ENCODE measurements at places on chromosomes 1 and 21.
A peak's percentile ranks its signal among the peaks of the same experiment; 100 is the strongest.

DNA sequence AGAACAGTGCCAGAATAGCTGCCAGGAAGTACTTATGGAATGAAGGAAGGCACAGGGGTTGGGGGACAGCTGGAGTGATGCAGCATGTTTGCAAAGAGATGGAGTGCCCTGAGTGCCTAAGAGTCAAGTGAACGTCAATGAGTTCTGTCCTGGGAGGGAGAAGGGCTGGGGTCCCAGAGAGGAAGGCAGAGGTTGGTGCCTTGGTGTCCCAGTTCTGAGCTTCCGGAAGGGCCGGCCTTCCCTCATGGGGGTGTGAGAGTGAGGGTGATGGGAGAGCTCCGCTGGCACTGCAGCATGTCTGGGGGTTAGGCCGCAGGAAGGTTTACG, 17.6 kb downstream of the NES start:
- no peak for DNase-seq

GRCh38 chr1:248918131-248918530, 12.1 kb downstream of the PGBD2 start:
- DNase-seq = no peak

GRCh38 chr21:46600305-46600704, 4.6 kb downstream of the S100B start:
- no peak for DNase-seq

DNA sequence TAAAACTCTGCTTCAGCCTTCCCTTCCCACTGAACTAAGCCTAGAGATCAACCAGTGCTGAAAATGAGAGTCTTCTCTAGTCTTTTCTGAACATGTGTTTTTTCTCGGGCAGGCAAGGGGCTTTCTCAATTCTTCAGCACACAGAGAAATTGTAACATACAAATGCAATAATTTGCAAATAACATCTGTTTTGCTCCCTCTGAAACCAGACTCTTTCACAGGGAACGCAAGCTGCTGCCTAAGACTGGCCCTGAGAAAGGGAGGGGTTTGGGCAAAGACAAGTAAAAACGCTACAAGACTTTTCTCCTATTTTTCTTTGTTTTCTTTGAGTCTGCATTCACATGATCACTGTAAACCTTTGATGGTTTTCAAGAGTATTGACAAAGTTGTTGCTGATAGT, 39.6 kb upstream of the VN1R5 start:
- peak; percentile 2 for DNase-seq

- DNase-seq = no peak
Observed at GRCh38 chr1:41010345-41010744, 11.2 kb downstream of the SLFNL1 start.

- peak; percentile 43 for DNase-seq
Observed at GRCh38 chr1:27832762-27833161, 2.2 kb downstream of the PPP1R8 start.

DNA sequence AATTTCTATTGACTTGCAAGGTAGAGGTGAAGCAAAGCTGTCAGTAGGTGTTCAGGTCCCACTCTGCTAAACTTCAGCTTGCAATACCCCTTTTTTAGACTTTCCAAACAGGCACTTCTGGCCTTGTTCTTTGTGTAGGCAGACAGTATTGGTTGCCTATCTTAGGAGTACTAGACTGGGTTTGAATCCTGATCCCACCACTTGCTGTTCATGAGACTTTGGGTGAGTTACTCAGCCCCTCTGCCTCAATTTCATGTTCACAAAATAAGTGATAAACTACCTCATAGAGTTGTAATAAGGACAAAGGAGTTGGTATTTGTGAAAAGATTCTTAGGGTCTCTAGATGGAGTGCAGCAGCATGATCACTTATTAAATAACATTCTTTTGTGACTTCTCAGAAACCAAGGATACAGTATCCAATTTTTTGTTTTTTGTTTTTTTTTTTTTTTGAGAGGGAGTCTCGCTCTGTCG, 5.2 kb downstream of the RCC1 start:
- DNase-seq = peak; percentile 12

GRCh38 chr1:74650561-74650960, 23.0 kb downstream of the ERICH3 start:
- DNase-seq = peak; percentile 17

- no peak for DNase-seq
Observed at GRCh38 chr1:245645406-245645805, 490.6 kb downstream of the KIF26B start.

GRCh38 chr1:17770983-17771382, 15.8 kb downstream of the ACTL8 start:
- DNase-seq = no peak

- no peak for DNase-seq
Observed at GRCh38 chr1:114745291-114745690, 12.5 kb downstream of the CSDE1 start.

GRCh38 chr1:247448107-247448791, 9.7 kb downstream of the OR2B11 start:
- peak; percentile 69 for DNase-seq

GRCh38 chr1:18973446-18973955, 17.0 kb upstream of the IFFO2 start:
- DNase-seq = no peak

DNA sequence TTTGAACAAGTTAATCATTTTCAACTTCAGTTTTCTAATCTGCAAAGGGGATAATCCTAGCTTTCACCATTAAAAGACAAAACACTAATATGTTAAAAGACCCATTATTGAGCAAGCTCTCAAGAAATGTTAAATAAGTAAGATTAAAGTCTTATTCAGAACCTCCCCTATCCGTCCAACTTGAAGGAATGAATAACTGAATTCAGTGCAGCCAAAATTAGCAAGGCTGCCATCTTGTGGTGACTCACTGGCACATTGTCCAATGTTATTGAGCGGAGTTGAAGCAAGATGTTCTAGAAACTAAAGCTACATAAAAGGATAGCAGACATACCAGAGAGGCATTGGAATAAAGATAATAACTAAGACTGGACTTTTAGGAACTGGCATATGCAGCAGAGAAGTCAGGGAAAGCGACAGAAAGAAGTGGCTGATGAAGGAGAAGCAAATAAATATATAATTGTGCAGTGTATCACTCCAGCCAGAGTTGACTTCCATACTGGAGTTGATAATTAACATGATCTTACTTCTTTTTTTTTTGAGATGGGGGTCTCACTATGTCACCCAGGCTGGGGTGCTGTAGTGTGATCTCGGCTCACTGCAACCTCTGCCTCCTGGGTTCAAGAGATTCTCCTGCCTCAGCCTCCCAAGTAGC, 8.2 kb upstream of the CAP1 start:
- peak; percentile 85 for DNase-seq

DNA sequence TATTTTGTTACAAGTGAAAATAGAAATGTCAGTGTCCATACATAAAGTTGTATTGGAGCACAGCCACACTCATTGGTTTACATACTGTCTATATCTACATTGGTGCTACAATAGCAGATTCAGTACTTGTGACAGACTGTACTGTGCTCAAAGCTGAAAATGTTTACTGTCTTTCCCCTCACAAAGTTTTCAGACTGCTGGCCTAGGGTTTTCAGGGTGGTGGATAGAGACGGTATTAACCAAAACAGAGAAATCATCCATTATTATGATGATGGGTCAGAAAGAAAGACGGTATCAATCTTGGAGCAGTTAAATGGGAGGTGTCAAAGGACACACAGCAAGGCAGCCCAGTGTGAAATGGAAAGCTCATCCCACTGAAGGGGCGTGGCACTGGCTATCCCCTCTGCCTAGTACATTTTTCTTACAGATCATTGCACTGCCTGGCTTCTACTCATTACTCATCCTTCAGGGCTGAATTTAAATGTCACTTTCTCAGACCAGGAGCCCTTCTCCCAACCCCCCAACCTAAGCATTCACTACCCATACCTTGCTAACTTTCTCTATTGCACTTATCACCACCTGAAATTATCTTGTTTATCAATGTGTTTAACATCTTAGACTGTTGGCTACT, 10.2 kb downstream of the JAK1 start:
- peak; percentile 66 for DNase-seq

- DNase-seq = no peak
Observed at GRCh38 chr1:144101397-144102045, 129.7 kb upstream of the FAM72C start.

DNA sequence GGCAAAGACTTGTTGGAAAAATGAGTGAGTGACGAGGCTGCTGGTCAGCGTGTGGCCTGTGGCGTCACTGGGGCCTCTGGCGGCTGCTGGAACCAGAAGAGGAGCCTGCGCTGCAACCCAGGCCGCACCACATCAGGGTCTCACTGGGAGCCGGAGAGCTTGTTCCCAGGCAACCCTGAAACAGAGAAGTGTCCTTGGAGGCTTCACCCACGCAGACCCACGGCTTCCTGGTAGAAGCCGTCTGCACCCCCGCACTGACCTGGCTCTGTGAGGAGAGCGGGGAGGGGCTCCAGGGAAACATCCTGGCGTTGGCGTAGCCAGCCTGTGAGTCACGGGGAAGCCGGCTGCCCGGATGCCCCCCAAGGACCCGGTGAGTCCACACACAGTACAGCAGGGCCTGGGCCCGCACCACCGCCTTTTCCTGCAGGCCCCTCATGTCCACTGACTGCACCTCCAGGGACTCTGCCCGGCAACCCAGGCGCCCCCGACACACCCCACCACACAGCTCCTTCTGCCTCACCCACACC, 57.4 kb downstream of the COL6A1 start:
- DNase-seq = peak; percentile 89

DNA sequence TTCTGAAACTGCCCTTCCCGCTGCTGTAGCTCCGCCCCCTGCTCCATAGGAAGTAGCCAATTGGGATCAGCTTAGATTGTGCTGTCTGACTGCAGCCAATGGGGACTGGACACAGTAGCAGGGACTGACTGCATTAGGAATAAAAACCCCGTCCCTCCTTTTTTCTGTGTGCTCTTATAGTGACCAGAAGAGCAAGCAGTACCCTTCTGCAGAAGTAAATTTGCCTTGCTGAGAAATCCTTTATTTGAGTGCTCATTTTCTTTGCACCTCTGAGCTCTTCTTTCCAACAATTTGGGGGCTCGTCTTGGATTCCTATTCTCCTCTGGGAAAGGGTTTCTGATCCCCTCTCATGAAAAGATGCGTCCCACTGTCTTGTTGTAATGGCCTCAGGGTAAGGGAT, 16.2 kb downstream of the OR2L13 start:
- no peak for DNase-seq

GRCh38 chr21:44889625-44890337, 16.3 kb upstream of the PTTG1IP start:
- no peak for DNase-seq

DNA sequence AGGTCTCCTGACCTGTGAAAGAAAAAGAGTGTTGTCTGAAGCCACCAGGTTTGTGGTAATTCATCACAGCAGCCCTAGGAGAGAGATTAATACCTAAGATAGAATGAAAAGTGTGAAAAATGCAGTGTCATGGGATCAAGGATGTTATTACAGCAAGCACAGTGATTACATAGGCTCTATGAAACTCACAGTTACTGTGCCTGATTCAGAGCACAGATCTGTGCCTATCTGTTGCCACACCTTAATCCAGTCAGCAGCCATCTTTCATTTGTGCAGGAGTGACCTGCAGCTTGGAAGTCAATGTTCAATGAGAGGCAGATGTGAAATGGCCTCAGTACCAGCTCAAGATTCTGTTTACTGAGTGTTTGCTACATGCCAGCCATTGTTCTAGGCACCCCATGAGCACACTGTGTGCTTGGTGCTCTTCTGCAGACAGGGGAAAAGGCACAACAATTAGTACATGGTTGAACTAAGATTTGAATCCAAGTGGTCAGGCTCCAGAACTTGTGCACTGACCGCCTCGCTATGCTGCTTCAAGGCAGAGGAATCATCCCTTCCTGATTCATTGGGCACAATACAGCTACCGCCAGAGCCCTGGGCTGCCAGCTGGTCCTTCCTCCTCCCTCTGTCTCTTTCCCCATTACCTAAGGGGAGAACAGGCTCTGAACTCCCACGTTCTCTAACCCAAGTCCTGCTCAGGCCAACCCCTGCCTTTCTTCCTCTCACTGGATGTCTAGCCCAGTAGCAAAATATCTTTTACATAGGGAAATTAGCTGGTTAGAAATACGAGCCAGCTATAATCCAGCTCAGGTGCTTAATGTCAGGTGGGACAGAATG, 56.3 kb upstream of the NEK2 start:
- no peak for DNase-seq

DNA sequence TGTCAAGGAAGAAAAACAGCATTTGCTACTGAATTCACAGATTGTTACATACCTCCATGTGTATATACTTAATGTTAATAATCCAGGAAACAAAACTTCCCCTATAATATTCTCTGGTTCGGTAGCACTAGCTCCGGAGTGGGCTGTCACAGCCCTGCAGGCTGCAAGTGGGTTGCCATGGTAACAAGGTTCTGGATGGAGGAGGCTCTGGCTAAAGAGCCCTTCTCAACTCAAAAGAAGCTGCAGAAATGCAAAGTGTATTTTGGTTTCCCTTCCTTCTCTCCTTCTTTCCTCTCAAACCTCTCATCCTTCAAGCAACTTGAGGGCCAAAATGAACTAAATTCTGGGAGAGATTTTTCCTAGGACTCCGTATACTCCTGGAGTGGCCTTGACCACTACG, 45.2 kb downstream of the ASTN1 start:
- DNase-seq = no peak

DNA sequence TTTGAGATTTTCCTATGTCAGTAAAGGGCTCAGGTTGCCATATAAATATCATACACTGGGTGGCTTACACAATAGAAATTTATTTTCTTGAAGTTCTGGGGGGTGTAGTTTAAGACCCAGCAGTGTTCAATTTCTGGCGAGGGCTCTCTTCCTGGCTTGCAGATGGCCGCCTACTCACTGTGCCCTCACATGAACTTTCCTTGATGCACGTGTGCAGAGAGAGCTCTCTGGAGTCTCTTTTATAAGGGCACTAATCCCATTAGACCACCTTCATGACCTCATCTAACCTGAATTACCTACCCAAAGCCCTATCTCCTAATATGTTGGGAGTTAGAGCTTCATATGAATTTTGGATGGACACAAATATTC, 21.1 kb downstream of the TMEM51 start:
- DNase-seq = no peak

GRCh38 chr21:22201126-22201525, 1202.9 kb downstream of the NCAM2 start:
- no peak for DNase-seq

GRCh38 chr1:21651214-21652042, 17.7 kb downstream of the RAP1GAP start:
- DNase-seq = peak; percentile 67

DNA sequence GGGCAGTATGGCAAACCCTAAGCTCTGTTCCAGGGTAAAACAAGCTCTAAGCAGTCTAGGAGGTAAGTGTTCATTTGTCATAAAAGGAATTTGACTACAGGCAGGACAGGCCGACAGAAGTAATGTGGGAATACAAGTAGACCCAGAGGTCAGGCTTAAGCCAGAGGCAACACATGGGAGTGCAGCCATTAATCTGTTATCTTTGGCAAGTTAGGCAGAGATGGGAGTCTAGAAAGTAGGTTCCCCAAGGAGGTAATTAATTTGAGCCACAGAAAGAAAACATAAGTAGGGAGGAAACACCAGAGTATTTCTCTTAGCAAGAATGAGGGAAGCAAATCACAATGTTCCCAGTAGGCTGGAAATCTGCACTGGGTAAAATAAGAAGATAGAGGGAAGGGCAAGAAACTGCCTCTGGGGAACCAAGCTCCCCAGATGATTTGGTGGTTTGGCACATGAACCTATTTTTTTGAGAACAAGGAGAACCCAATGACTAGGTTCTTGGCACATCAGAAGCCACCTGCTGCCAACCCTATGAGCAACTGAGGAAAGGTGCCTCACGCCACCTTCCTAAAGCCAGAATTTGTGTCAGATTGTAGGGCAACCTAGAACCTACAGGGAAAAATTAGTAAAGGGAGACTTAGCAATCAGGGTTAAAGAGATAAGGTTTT, 636.4 kb upstream of the PLXNA2 start:
- peak; percentile 6 for DNase-seq

GRCh38 chr1:11735854-11736745, at the start of gene AGTRAP:
Gene AGTRAP (plus strand): TSS chr1:11736136. CDS start chr1:11736209, 73 bp downstream.
- peak; percentile 96 for DNase-seq

- DNase-seq = peak; percentile 96
Observed at GRCh38 chr1:33228935-33229487, 27.3 kb upstream of the ZNF362 start.
